NCI-H1436 treated with DMSO at 0.1 percent for 48 hours (cell line): ENCODE measurements at places on chromosomes 3 and 15.

- no peak for DNase-seq
These were observed 271.5 kb downstream of the IL5RA start for GRCh38 chr3:2838546-2839157.

- no peak for DNase-seq
These were observed 98.7 kb downstream of the TBC1D5 start for GRCh38 chr3:17643691-17644090.

DNA sequence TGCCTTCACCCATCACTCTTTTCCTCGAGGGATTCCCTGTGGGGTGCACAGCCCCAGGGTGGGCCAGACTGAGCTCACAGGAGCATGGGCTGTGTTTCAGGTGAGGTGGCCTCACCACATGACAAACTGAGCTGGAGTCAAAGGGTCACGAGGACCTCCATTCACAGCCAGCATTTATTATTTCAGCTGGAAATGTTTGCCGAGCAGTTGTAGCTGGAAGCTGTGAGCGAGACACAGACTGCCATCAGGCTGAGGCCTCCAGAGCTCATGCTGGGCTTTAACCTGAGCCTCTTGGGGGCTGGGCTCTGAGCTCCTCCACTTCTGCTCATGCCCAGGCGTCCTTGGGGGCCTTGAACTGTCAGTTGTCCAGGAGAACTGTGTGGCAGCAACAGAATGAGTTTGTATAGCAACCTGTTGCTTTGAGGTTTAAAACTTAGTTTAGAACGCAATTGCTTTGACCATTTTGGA lies 57.5 kb downstream of the FLNB start:
- DNase-seq, result no peak

GRCh38 chr3:15164340-15164739 lies 41.7 kb upstream of the CAPN7 start:
- DNase-seq, result no peak

DNA sequence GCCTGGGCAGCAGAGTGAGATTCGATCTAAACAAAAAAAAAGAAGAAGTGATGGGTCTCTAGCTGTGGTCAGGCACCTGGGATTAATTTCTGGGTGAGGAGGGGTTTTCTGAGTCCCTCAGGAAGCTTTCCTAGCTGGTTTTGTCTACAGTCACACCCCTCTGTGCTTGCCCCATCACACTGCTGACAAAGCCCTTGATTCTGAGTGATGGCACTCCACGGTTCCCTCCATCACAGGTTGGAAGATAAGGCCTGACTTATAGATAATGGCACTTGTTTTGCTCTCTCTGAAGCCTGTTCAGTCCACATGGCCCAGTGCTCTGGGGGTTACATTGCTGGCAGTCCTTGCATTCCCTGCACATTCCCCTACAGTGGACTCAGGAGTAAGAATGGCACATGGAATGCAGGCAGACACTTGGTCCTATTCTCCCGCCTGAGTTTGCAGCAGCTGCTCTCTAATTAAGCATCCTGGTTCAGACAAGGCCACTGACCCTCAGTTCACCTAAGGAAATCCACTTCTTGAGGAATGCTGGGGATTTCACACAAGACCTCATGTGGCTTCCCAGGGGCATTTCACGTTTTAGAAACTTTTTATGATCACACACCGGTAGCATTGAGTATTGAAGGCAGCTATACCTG lies 81.0 kb upstream of the NMNAT3 start:
- DNase-seq, result no peak

- no peak for DNase-seq
These were observed 150.3 kb downstream of the RPLP1 start for GRCh38 chr15:69602921-69603320.

DNA sequence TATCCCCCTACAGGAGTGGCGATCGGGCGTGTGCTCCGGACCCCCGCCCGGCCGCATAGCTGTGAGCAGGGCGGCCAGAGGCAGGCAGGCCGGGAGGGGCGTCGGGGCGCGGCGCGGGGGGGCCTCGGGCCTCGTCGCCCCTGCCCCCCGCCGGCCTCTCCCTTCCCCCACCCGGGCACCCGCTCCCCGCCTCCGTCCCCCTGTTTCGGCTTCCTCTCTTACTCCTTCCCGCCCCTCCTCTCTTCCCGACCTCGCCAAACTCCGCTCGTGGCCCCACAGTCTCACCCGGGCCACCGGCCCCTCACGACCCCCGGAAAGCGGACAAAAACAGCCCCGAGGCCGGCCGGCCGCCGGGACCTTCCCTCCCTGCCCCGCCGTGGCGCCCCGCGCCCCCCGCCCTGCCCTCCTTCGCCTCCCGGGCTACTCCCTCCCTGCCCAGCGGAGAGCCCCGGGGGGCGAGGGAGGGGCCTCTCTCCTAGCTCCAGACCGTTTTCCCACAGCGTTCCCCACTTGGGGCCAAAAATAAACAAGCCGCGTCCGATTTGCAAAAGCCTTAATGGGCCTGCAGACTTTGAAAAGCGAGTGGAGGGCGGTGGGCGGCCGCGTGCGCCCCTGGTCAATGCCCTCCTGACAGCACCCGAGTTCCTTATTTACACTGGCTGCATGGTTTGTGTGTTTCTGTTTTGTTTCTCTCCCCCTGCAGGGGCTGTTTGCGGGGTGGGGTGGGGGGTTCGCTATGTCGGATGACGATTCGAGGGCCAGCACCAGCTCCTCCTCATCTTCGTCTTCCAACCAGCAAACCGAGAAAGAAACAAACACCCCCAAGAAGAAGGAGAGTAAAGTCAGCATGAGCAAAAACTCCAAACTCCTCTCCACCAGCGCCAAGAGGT lies 1.0 kb downstream of the UBE2E1 start:
- no peak for DNase-seq

GRCh38 chr3:56775838-56776555 lies 25.8 kb downstream of the ARHGEF3 start:
- no peak for DNase-seq

DNA sequence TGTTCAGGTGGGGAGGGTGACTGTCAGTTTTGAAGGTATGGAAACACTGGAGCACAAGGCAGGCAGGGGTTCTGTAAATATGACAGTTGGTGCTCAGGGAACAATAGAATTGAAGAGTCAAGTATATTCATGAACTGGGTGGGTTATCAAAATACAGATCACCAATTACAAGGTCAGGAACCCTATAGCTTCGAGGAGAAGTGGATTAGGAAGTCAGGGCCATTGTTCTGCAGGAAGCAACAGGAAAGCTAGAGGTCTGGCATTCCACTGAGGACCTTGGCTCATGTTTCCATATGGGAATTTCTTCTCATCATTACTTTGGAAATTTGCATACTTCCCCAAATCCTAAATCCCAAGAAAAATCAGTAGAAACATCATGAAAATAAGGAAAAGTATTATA lies 125.9 kb downstream of the MYRIP start:
- DNase-seq, result no peak

DNA sequence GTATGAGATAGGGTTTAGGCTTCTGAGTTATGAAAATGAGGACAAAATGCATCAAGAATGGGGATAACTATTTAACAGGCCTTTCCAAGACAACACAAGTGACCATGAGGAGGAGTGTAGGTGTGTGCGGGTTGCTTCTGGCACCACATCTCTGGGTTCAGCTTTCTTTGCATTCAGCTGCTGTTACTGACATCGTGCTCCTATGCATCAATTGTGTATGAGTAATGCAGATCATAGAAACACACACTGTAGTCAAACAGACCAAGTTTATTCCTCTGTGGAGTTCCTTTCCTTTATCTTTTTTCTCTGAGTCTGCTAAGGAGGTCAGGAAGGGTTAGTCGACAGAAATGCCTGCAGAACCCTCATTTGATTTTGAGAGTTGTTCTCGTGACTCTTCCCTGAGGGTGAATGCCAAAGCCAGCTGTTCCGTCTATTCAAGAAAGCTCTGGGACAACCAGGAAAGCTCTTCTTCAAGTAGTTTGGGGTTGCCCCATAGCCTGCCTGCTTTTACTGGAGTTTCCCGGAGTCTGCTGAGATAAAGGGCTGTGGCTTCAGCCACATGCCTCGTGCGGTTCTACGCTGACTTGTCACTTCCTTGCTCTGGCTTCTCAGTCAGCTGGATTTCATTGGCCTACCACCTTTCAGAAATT lies 136.7 kb upstream of the TLE3 start:
- DNase-seq, result no peak
